ENCODE measurements at places on chromosomes 7 and 10.

DNA sequence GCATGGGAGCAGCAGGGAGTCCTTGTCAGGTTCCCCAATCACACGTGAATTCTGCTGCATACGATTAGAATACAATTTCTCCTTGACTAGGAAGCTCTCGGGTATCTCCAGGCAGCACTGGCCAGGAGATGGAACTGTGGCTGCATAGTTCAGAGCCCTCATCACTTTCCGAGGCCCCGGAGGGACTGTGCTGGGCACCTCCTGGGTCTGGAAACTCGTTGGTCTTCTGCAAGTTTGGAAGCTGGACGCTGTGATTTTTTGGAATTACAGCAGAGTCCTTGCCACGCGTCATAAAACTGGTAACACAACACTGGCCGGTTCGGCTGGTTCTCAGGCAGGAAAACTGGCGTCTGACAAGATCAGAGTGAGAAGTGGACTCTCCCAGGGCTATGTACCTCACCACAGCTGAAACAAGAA, 216.1 kb downstream of the CCDC3 start:
- H3K4me1 ChIP-seq, result no peaks in the 10 kb centered on the region
- no peak overlapping the region for H3K27ac ChIP-seq
- no peak overlapping the region for H3K4me3 ChIP-seq
- no peaks in the 10 kb centered on the region for H3K27me3 ChIP-seq
- H3K36me3 ChIP-seq, result peaks cover 11% of the 10 kb centered on the region
- no peak for DNase-seq

GRCh38 chr7:123635551-123636359, 19.9 kb upstream of the LMOD2 start:
- H3K4me3 ChIP-seq, result no peak overlapping the region
- no peaks in the 10 kb centered on the region for H3K4me1 ChIP-seq
- no peak for DNase-seq

DNA sequence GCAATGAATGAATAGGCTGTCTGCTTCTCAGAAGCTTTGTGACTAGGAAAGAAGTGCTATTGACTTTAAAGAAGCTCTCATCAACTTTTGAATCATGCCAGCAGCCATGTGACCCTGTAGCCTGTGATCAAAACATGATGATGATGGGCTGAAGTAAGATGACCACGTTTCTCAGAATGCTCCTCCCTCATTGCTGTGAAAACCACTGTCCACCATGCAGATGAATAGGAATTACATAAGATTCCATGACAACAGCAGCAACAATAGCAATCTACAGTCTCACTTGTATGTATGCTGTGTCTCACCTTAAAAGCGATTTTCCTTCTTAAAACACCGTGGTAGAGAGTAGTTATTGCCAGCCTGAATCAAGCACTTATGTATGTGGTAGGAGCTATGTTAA, 228.4 kb downstream of the TRIL start:
- H3K4me1 ChIP-seq, result no peaks in the 10 kb centered on the region
- no peak overlapping the region for H3K4me3 ChIP-seq
- no peaks in the 10 kb centered on the region for H3K36me3 ChIP-seq
- no peak for DNase-seq
- H3K27me3 ChIP-seq, result no peaks in the 10 kb centered on the region

- no peaks in the 10 kb centered on the region for H3K36me3 ChIP-seq
- no peak overlapping the region for H3K27ac ChIP-seq
- peak; percentile 73 for DNase-seq
- peak overlapping the region; percentile 6 for H3K4me3 ChIP-seq
These were observed 45.7 kb upstream of the HSPA12A start for GRCh38 chr10:116787893-116788665.

- H3K27me3 ChIP-seq, result no peaks in the 10 kb centered on the region
- no peak overlapping the region for H3K4me3 ChIP-seq
- H3K4me1 ChIP-seq, result no peaks in the 10 kb centered on the region
- DNase-seq, result no peak
- no peak overlapping the region for H3K27ac ChIP-seq
These were observed 390.4 kb upstream of the LRRTM3 start for GRCh38 chr10:66535439-66535838.

DNA sequence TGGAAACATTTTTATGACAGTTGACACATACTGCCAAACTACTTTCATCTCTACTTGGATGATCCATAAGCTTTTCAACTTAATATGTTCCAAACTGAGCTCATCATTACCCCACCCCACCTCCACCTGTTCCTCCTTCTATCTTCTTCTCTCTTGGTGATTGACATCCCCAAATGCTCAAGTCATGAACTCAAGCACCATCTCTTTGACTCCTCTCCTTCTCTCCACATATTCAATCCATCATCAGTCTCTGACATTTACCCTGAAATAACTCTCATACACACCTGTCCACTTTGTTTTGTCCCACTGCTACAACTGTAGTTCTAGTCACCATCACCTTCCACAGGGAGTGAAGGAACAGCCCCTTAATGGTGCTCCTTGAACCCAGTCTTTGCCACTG, 43.3 kb downstream of the SGCE start:
- H3K36me3 ChIP-seq, result no peaks in the 10 kb centered on the region
- H3K27ac ChIP-seq, result no peak overlapping the region

- no peaks in the 10 kb centered on the region for H3K36me3 ChIP-seq
- no peaks in the 10 kb centered on the region for H3K27me3 ChIP-seq
- H3K4me1 ChIP-seq, result no peaks in the 10 kb centered on the region
- no peak overlapping the region for H3K27ac ChIP-seq
- DNase-seq, result no peak
These were observed 408.3 kb upstream of the ANKRD30A start for GRCh38 chr10:36717118-36717517.

GRCh38 chr10:101768791-101769170, 7.1 kb downstream of the FGF8 start:
- peaks cover 9% of the 10 kb centered on the region for H3K27me3 ChIP-seq
- H3K27ac ChIP-seq, result no peak overlapping the region
- DNase-seq, result no peak
- H3K36me3 ChIP-seq, result no peaks in the 10 kb centered on the region

- no peaks in the 10 kb centered on the region for H3K36me3 ChIP-seq
- H3K4me1 ChIP-seq, result peaks cover 36% of the 10 kb centered on the region
- H3K27ac ChIP-seq, result no peak overlapping the region
These were observed 42.7 kb downstream of the PLAU start for GRCh38 chr10:73953665-73954064.

DNA sequence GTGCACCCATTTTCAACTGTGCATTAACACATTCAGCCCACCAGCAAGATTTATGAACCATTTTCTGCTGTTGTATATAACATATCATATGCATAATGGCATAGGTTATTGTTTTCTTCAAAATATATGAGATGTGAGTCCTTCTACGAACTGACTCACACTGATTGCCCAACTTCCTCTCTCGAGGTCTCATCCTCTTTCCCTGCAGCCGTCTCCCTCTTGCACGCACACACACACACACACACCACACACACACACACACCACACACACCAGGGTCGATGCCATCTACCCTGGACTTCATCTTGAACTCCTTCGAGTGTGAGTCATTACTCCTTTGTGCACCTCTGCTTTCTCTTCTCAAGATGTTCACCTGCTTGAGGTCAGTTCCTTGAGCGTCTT, 36.7 kb downstream of the EGFR start:
- no peaks in the 10 kb centered on the region for H3K4me1 ChIP-seq
- DNase-seq, result no peak
- H3K4me3 ChIP-seq, result no peak overlapping the region
- no peak overlapping the region for H3K27ac ChIP-seq
- no peaks in the 10 kb centered on the region for H3K36me3 ChIP-seq
- peaks cover 13% of the 10 kb centered on the region for H3K27me3 ChIP-seq

DNA sequence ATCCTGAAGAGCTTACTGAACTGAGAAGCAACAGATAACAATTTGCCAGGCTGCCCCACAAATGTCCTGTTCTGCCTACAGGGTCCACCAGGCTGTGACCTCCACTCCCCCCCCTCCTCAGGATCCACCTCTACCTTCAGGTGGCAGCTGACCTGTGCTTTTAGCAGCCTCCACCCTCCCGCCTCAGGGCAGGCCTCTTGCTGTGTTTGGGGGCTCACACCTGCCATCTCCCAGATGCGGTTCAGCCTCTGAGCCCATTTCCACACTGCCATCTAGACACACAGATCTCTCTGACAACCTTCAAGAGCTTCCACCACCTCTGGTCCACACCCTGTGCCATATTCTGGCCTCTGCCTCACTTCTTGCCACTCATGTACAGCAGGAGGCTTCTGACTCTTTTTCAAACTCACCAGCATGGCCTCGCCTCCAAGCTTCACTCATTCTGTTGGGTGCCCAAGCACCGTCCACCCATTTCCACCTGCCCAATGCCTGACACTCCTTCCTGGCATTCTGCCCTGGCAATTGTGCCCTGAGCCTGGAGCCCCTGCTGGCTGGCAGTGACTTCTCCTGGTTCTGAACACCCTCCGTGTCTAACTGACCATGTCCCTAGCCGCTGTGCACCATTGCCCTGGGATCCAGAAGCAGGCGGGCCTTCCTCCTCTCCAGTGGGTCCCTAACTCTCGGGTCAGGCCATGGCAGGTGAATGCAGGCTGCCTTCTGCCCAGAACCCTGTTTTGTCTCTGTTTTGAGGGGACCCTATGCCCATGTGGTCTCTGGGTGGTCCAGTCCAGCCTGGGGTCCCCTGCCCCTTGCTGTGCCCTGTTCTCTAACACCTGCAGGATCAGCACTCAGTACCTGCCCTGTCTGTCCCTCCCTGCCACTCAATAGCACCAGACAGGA, 18.5 kb downstream of the TMEM72 start:
- no peak overlapping the region for H3K4me3 ChIP-seq
- no peak for DNase-seq
- no peaks in the 10 kb centered on the region for H3K36me3 ChIP-seq
- no peaks in the 10 kb centered on the region for H3K4me1 ChIP-seq

GRCh38 chr10:98172073-98172472, 37.6 kb downstream of the R3HCC1L start:
- no peaks in the 10 kb centered on the region for H3K36me3 ChIP-seq
- H3K4me1 ChIP-seq, result peaks cover 3% of the 10 kb centered on the region

DNA sequence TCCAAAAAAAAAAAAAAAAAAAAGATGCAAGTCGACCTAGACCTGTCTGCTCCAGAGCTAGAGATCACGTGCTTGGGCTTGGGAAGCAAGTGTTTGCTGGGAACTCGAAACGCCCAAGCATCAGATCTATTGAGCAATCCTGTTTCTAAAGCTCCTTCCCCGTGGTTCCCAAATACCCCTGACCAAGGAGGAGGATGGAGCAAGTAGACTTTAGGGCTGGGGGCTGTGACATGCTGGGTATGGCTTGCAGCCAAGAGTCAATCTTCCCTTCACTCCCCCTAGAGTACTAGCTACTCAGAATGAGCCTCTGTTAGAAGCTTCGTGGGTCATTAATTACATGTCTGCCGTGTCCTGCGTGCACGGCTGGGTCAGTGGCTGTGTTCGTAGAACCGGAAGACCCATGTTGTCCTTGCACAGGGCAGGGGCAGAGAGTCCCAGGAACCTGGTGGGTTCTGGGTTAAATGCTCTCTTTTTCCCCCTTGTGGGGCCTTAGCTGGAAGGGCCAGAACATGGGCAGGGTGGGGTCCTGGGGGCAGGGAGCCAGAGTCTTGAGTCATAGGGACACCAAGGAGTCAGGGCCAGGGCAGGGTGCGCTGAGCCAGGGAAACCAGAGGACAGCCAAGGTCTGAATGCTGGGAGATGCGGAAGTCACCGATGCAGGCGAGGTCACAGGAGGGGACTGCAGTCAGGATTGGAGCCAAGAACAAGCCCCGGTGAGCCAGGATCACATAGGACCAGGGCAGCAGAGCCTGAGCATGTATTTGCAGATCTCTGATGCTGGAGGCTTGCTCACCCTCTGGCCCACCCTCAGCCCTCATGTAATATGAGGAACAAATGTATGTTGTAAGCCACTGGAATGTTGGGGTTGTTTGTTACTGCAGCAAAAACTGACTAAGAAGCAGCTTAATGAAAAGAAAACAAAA, 34.6 kb upstream of the TPST1 start:
- no peak for DNase-seq
- H3K27ac ChIP-seq, result no peak overlapping the region
- peaks cover 12% of the 10 kb centered on the region for H3K27me3 ChIP-seq
- H3K4me1 ChIP-seq, result no peaks in the 10 kb centered on the region

GRCh38 chr7:105760551-105761447, 115.6 kb downstream of the ATXN7L1 start:
- no peaks in the 10 kb centered on the region for H3K36me3 ChIP-seq
- DNase-seq, result peak; percentile 31
- H3K27ac ChIP-seq, result no peak overlapping the region
- H3K4me1 ChIP-seq, result peaks cover 30% of the 10 kb centered on the region
- no peaks in the 10 kb centered on the region for H3K27me3 ChIP-seq
- H3K4me3 ChIP-seq, result no peak overlapping the region

DNA sequence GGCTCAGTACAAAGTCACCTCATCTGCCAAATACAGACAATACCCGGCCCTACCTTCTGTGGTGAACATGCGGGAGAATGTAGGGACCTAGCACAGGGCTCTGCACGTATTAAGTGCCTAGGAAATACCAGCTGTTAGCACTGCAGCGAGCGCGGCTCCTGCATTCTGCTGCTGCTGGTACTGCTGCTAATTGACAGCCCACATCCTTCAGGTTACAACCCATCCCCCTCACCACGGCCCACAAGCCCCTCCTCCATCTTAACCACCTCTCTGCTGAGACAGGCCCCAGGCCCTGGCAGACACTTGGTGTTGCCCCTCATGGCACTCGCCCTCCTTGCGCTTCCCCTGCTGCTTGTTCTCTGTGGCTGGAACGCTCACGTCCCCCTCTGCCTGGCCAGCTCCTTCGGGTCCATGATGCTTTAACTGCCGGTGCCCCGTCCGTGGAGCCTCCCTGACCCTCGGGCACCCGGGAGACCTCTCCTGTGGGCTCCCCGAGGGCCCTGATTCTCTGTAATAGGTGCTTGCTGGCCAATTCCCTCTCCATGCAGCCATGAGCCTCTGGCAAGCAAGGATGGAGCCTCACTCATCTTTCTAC, 53.3 kb upstream of the LOXL4 start:
- no peaks in the 10 kb centered on the region for H3K4me1 ChIP-seq
- no peak overlapping the region for H3K27ac ChIP-seq
- no peaks in the 10 kb centered on the region for H3K27me3 ChIP-seq
- H3K36me3 ChIP-seq, result no peaks in the 10 kb centered on the region

DNA sequence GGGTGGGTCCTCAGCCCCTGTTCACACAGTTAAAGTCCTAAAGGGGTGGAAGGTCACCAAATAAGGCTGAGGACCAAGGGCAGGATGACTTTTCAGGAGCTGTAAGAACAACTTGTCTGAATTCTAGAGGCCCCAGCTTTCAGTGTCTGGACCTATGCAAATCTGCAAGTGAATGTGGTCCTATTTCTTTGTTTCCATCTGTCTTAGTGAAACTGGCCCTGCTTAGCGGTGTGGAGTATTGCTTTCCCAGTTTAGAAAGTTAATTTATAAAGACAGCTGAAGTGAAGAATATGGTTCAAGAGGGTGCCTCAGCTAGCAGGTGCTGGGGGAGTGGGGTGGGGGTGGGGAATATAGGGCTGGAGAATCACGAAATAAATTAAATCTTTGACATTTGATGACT, 40.1 kb downstream of the HHEX start:
- no peak overlapping the region for H3K27ac ChIP-seq
- no peak for DNase-seq
- no peaks in the 10 kb centered on the region for H3K4me1 ChIP-seq
- H3K4me3 ChIP-seq, result no peak overlapping the region

- DNase-seq, result no peak
- no peaks in the 10 kb centered on the region for H3K27me3 ChIP-seq
- H3K27ac ChIP-seq, result no peak overlapping the region
- H3K36me3 ChIP-seq, result no peaks in the 10 kb centered on the region
These were observed 77.8 kb upstream of the MKRN1 start for GRCh38 chr7:140557069-140557468.

GRCh38 chr7:70390251-70390650, 741.7 kb upstream of the GALNT17 start:
- H3K27ac ChIP-seq, result no peak overlapping the region
- DNase-seq, result no peak
- H3K27me3 ChIP-seq, result no peaks in the 10 kb centered on the region
- H3K36me3 ChIP-seq, result no peaks in the 10 kb centered on the region
- H3K4me3 ChIP-seq, result no peak overlapping the region
- no peaks in the 10 kb centered on the region for H3K4me1 ChIP-seq

All from T-cell (primary cell).